SK-N-SH treated with all-trans-retinoic acid at 6 μM for 48 hours (cell line): ENCODE measurements at places on chromosomes 5 and 9.

DNA sequence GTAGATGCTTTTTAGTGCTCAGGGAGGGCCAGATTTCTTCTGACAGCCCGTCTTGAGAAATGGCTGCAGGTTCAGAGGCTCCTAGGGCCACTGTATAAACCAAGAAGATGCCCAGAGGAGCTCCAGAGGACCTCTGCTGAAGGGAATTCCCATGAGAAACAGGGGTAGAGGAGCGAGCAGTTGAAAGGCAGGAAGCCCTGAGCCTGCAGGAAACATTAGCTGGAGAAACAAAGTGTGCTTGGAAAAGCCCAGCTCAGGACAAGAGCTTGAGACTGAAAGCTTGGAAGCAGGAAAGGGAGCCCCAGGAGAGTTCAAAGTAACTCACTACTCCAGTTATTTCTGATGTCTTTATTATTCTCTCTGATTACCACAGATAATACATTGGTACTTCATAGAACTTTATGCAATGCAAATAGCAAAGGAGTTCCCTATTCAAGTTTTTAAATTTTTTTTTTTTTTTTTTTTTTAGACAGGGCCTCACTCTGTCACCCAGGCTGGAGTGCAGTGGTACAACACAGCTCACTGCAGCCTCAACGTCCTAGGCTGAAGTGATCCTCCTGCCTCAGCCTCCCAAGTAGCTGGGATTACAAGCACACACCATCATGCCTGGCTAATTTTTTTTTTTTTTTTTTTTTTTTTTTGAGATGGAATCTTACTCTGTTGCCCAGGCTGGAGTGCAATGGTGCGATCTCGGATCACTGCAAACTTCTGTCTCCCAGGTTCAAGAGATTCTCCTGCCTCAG is 16.5 kb downstream of the HBEGF start:
- no peak; the same call in none of the 3 replicates for ATAC-seq

- no peak for ATAC-seq
Measured at GRCh38 chr9:72627956-72628540, 106.6 kb downstream of the TMC1 start.

- no peak for ATAC-seq
Measured at GRCh38 chr5:62814991-62815390, 236.4 kb downstream of the LRRC70 start.

GRCh38 chr5:58504766-58505165 is 13.5 kb downstream of the GAPT start:
- ATAC-seq = no peak

GRCh38 chr9:96484521-96484931 is 34.6 kb downstream of the HABP4 start:
- no peak for ATAC-seq

- ATAC-seq = no peak
Measured at GRCh38 chr5:31385774-31386537, 145.9 kb downstream of the DROSHA start.

GRCh38 chr9:30235564-30235963 is 2148.9 kb upstream of the ACO1 start:
- ATAC-seq = no peak
